Activated CD4-positive, alpha-beta T cell treated with anti-CD3 and anti-CD28 coated beads for 48 hours (primary cell): ENCODE measurements at places on chromosomes 1 and 21.

GRCh38 chr1:30187413-30188023 is 535.9 kb downstream of the MATN1 start:
- DNase-seq: no peak

GRCh38 chr1:176557543-176558258 is 94.7 kb downstream of the PAPPA2 start:
- no peak for DNase-seq

- DNase-seq: peak; percentile 30
These were observed 812 bp downstream of the TTC4 start for GRCh38 chr1:54716299-54717047.

DNA sequence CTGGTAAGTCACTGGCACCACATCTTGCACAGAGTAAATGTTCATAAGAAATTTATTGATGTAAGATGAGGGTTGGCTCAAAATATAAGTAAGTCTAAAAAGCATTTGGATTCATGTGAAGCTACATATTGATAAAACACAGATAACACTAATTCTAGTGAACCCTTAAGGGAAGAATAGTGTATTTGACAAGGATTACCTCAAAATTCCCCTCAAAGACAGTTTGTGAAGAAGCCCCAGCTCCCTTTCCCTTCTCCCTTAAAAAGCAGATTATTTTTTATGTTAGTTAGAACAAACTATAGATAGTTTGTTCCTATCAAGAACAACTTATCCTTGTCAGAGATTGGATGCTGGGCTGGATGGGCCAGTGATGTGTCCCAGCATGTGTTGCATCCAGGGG is 10.7 kb downstream of the FGGY start:
- no peak for DNase-seq

DNA sequence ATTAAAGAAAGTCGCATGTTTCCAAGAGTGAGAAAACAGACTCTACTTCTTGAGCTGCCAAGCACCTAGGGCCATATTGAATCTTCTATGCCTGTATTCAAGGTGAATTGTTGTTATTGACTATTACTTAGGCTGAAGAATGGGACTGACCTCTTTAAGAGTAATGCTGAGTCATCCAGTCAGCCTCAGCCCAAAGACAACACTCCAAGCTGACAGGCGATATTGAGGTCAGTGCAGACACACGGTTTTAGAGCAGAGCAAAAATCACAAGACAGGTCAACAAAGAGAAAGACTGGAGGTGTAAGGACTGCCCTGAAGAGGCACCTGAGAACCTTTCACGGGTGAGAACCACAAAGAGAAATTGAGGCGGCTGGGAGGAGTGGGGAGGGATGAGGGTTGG is 146.9 kb downstream of the MIS18A start:
- no peak for DNase-seq

DNA sequence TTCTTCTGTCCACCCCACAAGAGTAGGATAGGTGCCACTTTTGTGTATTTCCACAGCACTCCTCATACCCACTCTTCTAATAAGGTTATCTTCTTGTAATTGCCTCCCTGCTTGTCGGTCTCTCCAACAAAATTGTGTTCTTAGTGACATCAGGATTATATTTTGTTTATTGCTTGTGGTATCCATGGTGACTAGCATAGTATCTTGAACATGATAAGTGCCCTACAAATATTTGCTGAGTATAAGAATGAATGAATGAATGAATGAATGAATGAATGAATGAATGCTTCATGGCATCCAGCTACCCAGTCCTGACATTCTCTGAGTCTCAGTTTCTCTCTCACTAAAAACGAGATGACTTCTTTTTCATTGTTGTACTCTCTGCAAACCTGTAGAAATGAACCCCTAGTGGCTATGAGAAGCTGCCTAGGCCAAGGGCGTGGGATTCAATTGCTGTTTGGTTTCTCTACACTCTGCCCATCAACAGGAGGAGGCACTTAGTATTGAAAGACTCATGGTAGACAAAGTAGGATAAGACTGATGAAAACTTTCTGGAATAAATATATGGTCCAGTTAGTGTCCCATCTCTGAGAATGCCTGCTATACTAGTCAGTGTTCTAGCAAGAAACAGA is 121.0 kb downstream of the TMEM53 start:
- DNase-seq: no peak

GRCh38 chr1:24108334-24109165 is 3.4 kb downstream of the MYOM3 start:
- peak; percentile 22 for DNase-seq

DNA sequence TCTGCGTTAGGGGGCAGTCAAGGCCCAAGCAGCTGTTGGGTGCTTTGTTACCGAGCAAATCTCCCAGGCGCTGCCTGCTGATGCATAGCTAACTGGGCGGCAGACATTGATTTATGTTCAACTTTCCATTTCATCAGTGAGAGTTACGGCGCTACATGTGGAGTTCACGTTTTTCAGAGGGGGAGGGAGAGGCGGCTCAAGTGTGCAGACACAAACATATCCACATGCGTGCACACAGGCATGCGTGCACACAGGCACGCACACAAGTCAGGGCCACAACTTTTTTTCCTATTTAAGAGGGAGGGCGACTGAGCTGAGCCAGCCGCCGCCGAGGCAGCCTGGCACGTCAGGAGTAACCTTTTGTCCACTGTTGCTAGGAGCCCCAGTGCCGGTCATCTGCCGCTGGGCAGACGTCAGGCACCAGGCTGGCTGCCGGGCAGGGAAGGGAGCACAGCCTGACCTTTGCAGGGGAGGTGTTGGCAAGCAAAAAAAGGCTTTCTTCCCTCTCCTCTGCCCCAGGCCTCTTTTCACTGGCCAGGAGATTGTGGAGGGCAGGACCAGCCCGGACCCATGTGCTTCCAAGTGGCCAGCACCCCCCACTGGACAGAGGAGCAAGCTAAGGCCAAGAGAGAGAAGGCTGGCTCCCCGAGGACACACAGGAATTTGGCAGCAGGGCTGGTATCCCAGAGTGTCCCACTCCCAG is 73.3 kb downstream of the MRPL37 start:
- DNase-seq: no peak

DNA sequence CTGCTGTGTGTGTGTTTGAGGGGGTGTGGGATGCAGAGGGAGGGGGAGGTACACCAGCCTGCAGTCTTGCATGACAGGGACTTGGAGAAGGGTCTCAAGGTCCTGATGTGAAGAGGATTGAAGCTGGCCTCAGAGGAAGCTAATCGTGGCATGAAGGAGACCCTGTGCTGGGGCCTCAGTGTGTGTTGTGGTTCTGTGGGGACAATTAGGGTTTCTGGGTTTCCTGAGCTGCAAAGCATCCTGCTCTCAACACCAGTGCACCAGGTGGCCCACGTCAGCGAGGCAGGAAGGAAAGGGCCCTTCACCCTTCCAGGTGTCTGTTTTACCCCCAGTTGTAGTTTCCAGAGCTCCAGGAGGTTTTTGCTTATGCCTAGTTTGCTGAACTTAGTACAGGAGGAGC is 52.8 kb downstream of the TENT5C start:
- DNase-seq: peak; percentile 54

DNA sequence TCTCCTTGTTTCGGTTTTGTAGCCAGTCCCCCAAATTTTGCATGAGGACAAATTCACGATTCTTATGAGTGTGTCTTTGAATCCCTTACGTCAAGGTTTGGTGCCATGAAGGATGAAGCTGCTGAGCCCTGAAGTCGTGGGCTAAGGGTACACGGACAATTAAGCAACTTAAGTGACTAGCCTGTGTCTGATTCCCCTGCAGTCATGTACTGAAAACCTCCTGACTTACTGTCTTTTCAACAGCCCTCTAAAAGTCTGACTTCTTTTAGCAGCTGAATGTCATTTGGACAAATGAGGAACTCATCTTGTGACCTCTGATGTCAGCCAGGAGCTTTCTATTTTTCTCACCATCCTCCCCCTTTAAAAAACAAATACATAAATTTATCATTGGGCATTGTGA is 27.1 kb upstream of the C1orf105 start:
- no peak for DNase-seq

GRCh38 chr1:180841415-180841814 is 71.3 kb upstream of the KIAA1614 start:
- DNase-seq: no peak

- DNase-seq: peak; percentile 16
These were observed 28.1 kb downstream of the SHISA4 start for GRCh38 chr1:201916649-201917249.

DNA sequence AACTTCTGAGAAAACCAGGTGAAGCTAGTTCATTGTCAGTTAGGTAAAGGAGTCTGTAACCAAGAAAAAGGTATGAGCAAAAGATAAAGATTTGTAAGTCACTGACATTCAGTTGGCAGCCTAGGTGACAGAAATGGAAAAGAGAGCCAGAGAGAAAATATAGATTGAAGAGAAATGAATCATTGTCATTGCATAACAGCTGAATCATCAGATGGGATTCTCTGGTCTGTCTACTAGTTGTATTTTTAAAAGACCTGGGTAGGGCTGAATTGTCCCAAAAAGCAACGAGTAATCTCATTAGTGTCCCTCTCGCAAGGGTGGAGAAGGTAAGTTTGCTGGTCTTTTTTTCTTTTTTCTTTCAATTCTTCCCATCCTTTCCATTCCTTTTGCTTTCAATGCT is 36.6 kb downstream of the PTGS2 start:
- DNase-seq: no peak

DNA sequence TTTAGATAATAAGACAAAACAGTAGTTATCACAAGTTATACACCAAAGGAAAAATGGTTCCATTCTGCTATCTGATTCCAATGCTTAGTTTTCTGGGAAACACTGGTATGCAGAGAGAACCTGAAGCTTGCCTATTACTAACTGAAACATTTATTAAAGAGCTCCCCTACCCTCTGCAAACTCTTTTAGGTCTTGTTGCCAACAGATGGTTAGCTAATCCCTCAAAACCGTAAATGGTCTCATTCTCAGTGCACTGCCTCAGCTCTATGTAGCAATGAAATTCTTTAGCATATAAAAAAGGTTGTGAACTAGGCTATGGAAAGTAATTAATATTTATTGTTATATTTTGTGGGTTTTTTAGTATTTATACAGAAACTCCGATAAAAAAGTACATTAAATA is 20.4 kb downstream of the C21orf91 start:
- no peak for DNase-seq

DNA sequence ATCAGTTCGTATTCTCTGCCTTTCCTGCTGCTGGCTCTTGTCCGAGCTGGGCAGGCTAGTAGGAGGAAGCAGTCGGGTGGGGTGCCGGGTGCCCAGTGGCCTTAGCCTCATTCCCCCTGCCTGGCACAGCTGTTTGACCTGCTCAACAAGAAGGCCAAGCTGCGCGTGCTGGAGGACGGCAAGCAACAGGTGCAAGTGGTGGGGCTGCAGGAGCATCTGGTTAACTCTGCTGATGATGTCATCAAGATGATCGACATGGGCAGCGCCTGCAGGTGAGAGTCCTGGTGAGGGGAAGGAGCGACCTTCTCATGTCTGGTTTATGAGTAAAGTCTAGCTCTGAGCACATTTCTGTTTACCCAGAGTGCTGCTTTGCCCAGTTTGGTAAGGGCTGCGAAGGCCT is 16.3 kb upstream of the RPS8 start:
- DNase-seq: no peak

DNA sequence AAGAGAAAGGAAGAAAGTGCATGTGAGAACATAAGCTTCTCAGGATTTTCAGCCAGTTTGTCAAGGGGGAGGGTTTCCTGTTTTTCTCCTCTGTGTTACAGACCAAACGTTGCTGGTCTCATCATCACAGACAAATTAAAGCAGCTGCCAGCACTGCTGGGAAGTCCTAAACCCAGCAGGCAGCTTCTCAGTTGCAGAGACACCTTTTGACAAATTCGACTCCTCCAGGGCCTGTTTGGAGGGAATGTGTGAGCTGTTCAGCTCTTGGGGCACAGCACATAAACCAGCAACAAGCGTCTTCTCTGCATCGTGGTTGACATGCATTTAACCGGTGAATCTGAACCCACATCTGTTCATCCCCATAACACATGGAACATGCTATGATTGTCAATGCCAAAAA is 454.6 kb upstream of the RUNX1 start:
- DNase-seq: no peak

GRCh38 chr1:9302745-9303524 is 10.2 kb downstream of the SPSB1 start:
- no peak for DNase-seq

DNA sequence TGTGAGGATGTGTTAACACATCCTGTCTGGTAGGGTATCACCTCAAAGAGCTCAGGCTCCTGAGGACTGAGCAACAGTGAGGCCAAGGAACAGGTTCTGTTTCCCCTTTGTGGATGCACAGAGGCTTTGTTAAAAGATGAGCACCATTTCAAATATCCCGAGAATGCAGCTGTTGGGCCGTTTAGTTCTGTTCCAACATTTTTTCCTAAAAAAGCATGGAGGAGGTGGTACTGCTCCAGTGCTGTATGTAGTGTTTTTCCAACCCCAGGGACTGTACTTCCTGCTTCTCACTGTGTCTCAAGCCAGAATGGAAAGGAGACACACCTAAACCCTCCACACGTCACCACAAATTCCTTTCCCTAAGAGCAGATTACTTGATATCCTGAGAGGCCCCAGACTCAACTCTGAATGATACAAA is 53.8 kb upstream of the BCL10 start:
- DNase-seq: no peak

DNA sequence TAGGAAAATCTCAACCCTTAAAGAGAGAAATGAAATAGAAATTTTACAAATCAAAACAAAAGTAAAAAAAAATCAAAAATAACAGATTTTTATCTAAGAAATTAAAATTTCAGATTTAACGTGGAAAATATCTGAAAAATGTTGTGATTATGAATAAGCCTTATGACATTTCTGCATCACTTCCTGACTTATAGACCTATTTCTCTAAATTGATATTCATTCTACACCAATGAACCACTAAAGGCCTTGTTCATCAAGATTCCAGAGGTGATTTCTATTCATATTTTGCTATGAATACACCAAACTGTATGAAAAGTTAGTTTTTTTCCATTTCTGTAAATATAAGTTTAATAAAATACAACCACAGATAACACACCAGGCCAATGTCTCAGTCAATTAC is 261.5 kb downstream of the SMYD3 start:
- no peak for DNase-seq

DNA sequence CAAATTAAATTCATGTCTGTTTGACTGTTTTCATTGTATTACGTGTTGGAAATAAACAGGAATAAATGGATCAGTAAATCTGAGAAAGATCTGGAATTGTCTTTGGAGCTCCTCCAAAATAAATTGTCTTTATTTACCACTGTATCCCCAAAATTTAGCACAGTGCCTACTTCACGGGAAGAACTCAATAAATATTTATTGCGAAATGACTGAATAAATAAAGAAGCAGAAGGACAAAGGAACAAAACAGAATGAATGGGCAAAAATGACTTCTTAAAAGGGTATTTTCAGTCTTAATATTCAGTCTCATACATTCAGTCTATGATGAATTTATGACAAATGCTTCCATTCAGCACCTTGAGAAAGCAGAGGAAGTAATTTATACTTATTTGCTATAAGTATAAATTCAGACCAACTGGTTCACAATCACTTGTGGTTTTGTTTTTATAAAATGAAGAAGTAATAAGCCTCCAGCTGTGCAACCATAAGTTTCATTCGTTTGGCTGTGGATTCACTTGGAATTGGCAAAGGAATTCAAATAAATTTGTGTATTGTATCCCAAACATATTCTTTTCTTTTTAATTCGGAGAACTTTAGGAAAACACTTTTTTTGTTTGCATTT is 19.2 kb upstream of the PRKAA2 start:
- DNase-seq: no peak

GRCh38 chr1:112769611-112770010 is 54.5 kb upstream of the PPM1J start:
- DNase-seq: no peak

GRCh38 chr1:41341365-41341683 is 19.9 kb upstream of the FOXO6 start:
- no peak for DNase-seq
